Activated naive CD8-positive, alpha-beta T cell treated with anti-CD3 and anti-CD28 coated beads, Interleukin-2, amount 10 ng/mL, durations not matched to agents 7 days and 5 days (primary cell): ENCODE measurements at places on chromosomes 3 and 15. TPM values are rescaled to one million over a fixed set of nuclear protein-coding genes. Genes with fewer than 3 reads are reported as not detected.

Gene MED12L
- 0.68 TPM for total RNA-seq

Gene IMPG2
- 0.62 TPM for total RNA-seq

Gene CLDN16
- not detected for total RNA-seq

Gene CAPN3
- total RNA-seq: 10.1 TPM

Gene PYGO1
- total RNA-seq: not detected

Gene SLC24A5
- not detected for total RNA-seq

Gene ANKRD63
- not detected for total RNA-seq

Gene USP50
- total RNA-seq: not detected

Gene TRIM59
- total RNA-seq: 43.5 TPM

DNA sequence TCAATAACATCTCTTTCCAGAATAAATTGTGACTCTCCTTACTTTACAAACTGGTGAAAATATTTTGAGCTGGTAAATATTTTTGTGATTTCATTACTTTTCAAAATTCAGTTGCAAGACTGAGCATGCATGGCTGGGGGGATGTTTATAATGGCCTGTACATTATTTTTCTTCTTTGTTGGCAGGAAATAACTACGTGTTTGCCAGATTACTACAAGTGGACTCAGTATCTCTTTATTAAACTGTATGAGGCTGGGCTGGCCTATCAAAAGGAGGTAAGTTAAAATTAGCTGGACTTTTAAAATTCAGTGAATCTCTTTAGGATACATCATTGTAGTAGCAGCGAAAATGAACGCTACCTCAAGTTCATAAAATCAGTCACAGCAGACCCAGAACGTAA, 58.3 kb downstream of the LARS2 start:
- DNase-seq: no peak

DNA sequence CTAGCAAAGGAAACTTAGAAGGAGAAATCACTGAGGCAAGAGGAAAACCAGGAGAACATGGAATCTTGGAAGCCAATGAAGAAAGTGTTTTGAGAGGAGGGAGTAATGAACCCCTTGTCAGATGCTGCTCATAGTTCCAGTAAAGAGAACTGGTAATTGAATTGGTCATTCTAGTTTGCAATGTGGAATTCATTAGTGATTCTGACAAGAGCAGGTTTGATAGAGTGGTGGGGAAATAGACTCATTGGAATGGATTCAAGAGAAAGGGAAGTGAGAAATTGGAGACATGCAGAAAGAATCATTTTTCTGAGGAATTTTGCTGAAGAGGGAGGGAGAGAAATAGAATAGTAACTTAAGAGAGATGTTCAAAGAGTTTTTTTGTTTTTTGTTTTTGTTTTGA, 21.0 kb downstream of the GLCE start:
- no peak for DNase-seq

DNA sequence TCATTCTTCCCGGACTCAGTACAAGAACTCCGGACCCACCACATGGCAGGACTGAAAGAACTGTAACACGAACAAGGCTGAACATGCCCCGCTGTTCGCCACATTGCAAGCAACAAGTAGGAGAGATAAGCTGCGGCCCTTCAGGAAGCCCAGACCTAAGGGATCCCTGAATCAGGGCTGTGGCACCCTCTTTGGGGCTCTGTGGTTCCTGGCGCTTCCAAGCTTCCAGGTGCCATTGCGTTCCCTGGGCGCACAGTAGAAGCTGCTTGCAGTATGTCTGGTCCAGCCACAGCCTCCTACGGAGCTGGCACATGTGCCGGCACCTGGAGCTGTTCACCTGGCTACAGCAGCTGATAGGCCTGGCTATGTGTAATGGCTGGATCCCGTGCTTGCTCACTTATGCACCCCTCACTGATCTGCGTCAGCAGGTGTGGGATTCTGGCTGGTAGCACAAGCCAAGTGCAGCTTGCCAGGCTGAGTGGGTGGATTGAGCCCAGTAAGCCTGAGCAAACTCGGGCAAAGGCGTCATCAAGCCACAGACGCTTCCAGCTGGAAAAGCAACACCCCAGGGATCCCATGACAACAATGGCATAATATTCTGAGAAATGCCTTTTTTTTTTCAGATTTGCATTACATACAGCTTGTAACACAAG, 748.6 kb upstream of the GBE1 start:
- no peak for DNase-seq

DNA sequence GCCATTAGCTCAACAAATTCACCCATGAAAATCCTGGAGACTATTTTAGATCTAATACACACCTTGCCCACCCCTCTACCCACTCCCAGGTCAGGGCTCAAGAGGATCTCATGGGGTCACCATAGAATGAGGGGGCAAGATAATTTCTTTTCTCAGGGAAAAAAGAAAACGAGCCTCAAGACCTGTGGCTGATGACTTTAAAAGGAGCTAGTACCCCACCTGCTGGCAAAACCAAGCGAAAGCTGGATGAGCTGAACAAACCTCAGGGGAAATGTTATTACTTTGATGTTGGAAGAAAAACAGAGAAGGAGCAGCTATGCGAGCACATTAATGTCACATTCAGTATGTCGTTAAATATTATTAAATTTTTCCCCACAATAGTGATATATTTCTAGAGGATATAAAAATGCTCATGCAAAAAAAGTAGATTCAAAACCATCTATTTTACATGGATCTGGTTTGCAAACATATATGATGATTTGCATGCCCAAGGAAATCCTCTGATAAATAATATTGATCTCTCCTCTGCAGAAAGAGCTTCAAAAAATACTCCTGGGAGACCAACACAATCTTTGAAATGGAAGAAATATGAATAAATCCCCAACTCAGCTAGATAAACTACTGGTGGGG, 37.7 kb downstream of the PLD1 start:
- DNase-seq: no peak

DNA sequence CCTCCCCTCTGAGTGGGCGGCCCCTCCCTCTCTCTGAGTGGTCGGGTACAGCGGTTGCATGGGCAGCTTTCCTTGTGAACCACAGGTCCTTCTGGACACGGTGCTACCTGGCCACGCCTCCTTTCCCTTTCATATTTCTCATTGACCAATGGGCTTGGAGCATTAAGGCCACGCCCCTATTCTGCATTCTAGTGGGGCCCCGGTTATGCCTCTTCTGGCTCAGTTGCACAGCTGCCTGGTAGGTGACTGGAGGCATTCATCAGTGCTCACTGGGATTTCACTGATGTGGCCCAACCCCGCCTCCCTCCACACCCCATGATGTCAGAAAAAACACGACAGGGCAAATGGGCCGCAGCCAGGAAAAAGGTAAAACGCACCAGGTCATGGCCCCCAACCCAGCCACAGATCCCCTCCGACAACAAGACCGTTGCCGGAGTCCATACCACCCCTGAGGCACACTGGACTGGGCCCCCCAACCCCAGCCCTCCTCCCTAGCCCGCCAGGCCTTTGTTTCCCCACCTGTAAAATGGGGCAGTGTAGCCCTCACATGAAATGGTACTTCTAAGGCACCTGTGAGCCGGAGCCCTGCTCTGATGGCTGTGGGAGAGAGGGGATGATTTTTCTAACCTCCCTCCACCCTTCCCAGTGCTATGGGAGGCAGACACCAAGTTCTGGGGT, 26.3 kb downstream of the NGRN start:
- no peak for DNase-seq

DNA sequence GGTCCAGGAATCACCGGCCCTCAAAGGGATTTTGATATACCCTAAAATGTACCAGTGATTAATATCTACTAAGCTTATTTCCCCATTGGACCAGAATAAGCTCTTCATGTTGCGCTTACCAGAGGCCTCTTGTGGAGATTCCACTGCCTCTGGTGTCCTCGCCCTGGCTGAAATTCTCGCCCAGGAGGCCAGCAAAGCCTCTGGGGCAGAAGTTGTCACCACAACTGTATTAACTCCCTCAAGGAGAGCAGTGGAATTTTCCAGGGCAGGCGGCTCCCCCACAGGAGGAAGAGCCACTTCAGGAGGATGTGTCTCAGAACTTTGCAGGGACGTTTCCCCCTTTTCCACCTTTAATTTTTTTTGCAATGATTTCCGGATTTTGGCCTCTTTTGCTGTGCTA, 6.9 kb downstream of the DPPA4 start:
- DNase-seq: no peak

- DNase-seq: no peak
Observed at GRCh38 chr15:68001811-68002210, 52.3 kb upstream of the PIAS1 start.

DNA sequence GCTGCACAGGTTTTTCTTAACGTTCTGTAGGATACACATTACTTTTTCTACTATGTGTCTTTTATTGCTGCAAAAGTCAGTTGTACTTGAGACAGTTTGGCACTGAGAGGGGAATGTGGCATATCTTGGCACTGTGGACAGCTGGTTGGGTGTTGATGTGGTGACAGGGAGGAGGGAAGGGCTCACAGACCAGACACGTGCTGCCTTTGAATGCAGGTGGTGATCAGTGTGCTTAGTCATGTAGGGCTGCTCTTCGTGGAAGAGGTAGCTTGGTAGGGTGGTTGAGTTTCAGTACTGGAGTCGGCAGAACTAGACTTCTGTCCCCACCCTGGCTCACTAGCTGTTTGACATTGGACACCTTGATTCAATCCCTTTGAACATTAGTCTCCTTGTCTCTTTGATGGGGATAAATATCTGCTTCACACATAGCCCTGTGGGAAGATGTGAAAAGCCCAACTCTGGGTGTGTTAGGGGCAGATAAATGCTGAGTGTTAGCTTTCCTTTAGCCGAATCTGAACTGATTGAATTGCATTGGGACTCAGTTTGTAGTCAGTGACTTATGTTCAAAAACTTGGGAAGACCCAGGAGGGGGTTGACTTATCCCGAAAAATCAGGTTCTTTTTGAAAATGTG, 108.4 kb downstream of the PTPRG start:
- DNase-seq: no peak

DNA sequence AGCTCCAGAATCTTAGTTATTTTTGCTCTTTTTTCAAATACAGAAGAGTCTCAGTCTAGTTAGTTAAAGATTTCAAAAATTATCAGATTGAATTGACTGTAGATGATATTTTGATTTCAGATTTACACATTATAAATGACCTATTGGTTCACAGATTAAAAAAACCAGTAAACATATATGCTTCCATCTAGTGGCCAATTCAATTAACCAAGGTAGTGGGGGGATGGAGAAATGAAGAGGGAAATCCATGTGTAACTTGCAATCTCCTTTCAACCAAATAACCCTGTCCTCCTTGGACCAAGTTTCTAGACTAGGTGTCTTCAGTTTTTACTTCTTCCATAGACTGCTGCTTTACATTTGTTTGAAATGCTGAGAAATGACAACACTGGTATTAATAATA, 789.8 kb downstream of the ROBO1 start:
- no peak for DNase-seq

GRCh38 chr3:72185549-72186399, 400.8 kb upstream of the PROK2 start:
- no peak for DNase-seq

DNA sequence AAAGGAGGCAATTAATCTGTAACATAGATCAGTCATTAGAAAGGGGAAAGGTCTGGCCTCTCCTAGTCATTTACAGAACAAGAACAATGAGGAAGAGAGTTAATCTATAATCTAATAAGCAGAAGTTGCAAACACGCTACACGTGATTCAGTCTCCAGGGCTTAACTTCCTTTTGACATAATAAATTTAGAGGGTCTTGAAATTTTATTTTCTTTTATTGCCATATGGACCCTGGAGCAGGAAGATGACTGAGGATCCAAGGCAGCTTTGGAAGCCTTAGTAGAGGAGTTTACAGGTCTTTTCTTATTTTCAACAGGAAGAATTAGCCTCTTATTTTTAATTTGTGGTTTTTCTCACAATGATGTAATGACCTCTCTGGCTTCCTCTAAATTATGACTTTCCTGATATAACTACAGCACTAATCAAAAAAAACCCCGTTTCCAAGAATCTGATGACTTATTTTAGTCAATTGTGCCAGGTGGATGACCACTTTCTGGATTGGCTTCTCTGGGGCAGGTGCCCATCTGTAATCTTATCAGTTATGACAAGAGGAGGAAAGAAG, 32.2 kb downstream of the ADGRG7 start:
- no peak for DNase-seq

DNA sequence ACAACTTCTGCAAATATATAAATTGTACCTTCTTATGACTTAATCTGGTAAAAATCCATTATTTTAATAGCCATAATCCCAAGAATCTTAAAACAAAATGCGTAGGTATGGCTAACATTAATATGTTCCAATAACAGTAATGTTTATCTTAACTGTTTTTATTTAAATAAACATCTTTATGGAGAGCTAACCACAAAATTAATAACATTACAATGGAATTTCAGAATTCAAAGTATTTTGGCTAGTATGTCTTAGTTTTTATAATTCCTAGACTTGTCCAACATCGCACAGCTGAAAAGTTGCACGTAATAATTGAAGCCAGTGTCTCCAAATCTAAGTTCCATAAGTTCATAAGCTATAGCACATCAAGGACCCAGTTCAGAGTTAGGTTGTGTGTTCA, 47.6 kb downstream of the ANKRD28 start:
- DNase-seq: no peak

- DNase-seq: no peak
Observed at GRCh38 chr3:177687291-177687690, 490.0 kb upstream of the TBL1XR1 start.

DNA sequence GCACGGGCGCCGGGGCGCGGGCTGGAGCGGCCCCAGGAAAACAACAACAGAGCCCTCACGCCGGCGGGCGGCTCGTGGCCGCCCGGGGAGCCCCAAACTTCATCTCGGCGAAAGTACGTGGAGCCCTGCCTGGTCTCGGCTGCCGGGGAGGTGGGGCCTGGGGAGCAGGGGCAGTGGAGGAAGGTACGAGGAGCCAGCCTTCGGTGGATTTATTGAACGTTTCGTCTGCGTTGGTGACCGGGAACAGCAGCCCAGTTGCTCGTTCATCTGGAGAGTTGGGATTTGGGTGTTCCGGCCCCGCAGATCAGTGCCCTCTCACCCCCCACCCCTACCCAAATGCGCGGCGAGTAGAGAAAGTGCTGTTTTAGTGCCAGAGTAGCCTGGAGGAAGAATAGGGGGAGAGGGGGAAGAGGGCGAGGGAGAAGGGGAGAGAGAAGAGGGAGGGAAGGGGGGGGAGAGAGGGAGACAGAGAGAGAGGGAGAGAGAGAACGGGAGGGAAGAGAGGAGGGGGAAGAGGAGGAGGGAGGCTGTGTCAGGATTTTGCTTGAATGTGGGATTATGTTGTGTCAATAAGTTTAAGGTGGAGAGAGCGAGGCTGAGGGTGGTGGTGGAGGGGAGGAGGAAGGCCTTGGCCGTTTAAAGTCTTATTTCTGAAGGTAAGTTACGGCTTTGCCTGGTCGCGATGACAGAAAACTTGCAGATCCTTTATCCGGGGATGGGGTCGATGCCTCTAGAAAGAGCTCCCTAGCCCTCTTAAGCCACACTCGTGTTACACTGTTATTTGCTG, 970 bp downstream of the BBX start:
- peak; percentile 75 for DNase-seq

- DNase-seq: no peak
Observed at GRCh38 chr3:54968546-54969172, 40.8 kb upstream of the LRTM1 start.

DNA sequence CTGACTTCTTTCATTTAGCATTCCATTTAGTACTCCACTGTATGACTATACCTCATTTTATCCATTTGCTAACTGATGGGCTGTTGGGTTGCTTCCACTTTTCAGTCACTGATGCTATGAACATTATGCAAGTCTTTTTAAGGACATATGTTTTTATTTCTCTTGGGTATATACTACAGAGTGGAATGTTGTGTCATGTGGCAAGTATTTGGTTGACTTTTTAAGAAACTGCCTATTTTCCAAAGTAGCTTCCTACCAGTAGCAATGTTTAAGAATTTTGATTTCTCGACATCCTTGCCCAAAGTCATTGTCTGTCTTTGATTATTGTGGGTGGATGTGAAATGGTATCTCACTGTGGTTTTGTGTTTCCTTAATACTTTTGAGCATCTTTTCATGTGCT, 110.1 kb upstream of the TPM1 start:
- DNase-seq: no peak

- no peak for DNase-seq
Observed at GRCh38 chr3:129462361-129462968, 22.4 kb downstream of the IFT122 start.
